Calu3 (cell line): ENCODE measurements at places on chromosomes 6 and 20. TPM values are rescaled to one million over a fixed set of nuclear protein-coding genes. Genes with fewer than 3 reads are reported as not detected.

- DNase-seq: no peak
Observed at GRCh38 chr6:79707621-79708020, 76.5 kb downstream of the SH3BGRL2 start.

DNA sequence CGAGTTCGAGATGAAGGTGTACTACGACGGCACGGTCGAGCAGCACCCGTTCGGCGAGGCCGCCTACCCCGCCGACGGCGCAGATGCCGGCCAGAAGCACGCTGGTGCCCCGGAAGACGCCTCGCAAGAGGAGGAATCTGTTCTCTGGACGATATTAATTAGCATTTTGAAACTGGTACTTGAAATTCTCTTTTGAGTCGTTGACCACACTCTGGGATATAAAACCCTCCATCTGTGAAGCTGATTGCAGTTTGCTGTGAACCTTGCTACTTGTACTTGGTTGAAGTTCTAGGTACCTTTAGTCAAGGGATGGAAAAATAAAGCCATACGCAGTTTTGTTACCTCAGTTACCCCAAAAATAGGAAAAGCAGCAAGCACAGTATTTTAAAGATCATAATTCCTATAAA lies 917 bp downstream of the C6orf120 start:
- DNase-seq: no peak

DNA sequence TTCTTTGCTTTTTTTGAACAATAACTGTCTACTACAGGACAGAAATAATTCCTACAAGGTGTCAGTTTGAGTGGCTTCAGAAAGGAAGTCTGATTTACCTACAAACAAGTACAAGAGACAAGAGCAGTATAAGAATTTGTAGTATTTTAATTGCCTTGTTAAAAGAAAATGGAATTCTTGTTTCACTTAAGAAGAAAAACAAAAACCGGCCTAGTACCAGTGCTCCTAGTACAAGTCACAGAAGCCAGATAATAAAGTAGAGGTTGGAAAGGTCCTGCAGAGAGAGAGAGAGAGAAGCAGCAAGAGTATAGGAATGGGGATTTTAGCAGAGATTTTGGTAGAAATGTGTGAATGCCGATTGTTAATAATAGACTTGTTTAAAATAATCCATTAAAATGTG lies 6.4 kb downstream of the TAB2 start:
- DNase-seq: no peak

GRCh38 chr6:105346052-105346451 lies 56.8 kb downstream of the PREP start:
- no peak for DNase-seq

GRCh38 chr6:157561929-157562810 lies 181.2 kb downstream of the ZDHHC14 start:
- no peak for DNase-seq

Gene ZNF512B
- 58.1 and 62.8 TPM in 2 replicates for total RNA-seq

Gene SH3BGRL2
- total RNA-seq: 44.3 and 46.1 TPM in 2 replicates

Gene MAP7
- total RNA-seq: 29.5 and 30.1 TPM in 2 replicates

Gene SPTLC3
- 7.5 and 11.1 TPM in 2 replicates for total RNA-seq
